ENCODE measurements at places on chromosomes 11 and 22. TPM values are rescaled to one million over a fixed set of nuclear protein-coding genes. Genes with fewer than 3 reads are reported as not detected.

DNA sequence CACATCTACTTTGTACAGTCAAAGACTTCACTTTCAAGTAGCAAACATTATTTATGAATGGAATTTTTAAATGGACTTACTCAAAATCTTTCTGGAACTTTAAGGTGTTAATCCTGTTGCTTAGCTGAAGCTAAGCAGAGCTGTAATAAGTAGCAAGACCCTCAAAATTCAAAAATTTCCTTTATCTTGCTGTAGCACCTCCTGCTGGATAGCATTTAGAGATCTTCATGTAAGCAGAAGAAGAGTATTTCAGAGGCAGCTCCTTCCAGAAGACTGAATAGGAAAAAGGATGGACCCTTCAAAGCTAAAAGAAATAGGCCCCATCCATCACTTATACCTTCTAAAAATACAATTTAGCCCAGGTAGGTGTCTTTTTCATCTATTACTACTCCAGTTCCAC lies 3.4 kb downstream of the PHF21A start:
- H3K27me3 ChIP-seq, result no peaks in the 10 kb centered on the region
- no peaks in the 10 kb centered on the region for H3K4me1 ChIP-seq
- H3K36me3 ChIP-seq, result no peaks in the 10 kb centered on the region
- H3K27ac ChIP-seq, result peak overlapping the region; percentile 97
- H3K4me3 ChIP-seq, result no peak overlapping the region
- no peak for DNase-seq

GRCh38 chr11:132254906-132255305 lies 884.5 kb downstream of the NTM start:
- H3K36me3 ChIP-seq, result no peaks in the 10 kb centered on the region
- H3K4me3 ChIP-seq, result no peak overlapping the region
- H3K27me3 ChIP-seq, result no peaks in the 10 kb centered on the region
- DNase-seq, result no peak
- H3K4me1 ChIP-seq, result no peaks in the 10 kb centered on the region
- H3K27ac ChIP-seq, result no peak overlapping the region

DNA sequence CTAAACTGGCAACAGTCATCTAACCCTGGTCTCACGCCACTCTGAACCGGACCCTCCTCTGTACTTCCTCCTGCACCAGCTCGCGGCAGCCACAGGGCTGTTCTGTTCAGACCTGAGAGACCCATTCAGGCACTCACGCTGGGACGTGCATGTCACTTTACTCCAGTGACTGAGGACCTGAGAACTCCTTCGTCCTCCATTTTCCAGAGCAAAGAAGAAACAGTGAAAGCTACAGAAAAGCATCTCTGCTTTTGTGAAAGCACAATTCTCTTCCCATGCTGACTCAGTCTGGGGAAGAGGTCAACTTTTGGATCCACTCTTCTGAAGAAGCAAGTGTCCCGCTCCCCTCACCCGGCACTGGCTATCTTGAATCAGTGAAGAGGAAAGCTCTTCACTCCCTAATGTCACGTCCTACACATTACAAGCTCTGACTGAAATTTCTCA lies 24.5 kb downstream of the PISD start:
- peak overlapping the region; percentile 68 for H3K27ac ChIP-seq
- H3K4me3 ChIP-seq, result no peak overlapping the region
- H3K4me1 ChIP-seq, result no peaks in the 10 kb centered on the region
- no peaks in the 10 kb centered on the region for H3K36me3 ChIP-seq
- H3K27me3 ChIP-seq, result no peaks in the 10 kb centered on the region

- peaks cover 19% of the 10 kb centered on the region for H3K36me3 ChIP-seq
- no peak overlapping the region for H3K4me3 ChIP-seq
- peak overlapping the region; percentile 84 for H3K27ac ChIP-seq
- DNase-seq, result peak; percentile 69
- H3K27me3 ChIP-seq, result no peaks in the 10 kb centered on the region
Observed at GRCh38 chr22:45320357-45320976, 10.7 kb downstream of the FAM118A start.

DNA sequence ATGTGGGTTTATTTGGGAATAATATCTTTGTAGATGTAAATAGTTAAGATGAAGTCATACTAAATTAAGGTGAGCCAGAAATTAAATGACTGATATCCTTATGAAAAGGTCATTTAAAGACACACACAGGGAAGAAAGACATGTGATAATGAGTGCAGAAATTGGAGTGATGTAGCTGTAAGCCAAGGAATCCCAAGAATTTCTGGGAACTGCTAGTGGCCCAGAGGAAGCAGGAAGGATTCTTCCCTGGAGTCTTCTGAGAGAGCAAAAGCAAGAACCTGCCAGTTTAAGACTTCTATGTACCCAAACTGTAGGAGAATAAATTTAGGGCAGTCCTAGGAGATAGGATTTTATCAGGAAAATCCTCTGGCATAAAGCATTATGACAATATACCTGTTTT lies 66.9 kb downstream of the LRRC4C start:
- H3K27me3 ChIP-seq, result no peaks in the 10 kb centered on the region
- no peak overlapping the region for H3K4me3 ChIP-seq
- no peaks in the 10 kb centered on the region for H3K36me3 ChIP-seq
- no peak overlapping the region for H3K27ac ChIP-seq
- H3K4me1 ChIP-seq, result peaks cover 11% of the 10 kb centered on the region

GRCh38 chr11:17753153-17753552 lies 18.6 kb downstream of the KCNC1 start:
- H3K27me3 ChIP-seq, result no peaks in the 10 kb centered on the region
- no peak overlapping the region for H3K27ac ChIP-seq
- no peaks in the 10 kb centered on the region for H3K36me3 ChIP-seq
- H3K4me1 ChIP-seq, result no peaks in the 10 kb centered on the region
- DNase-seq, result no peak

GRCh38 chr22:39931251-39931650 lies 28.9 kb upstream of the TMA7B start:
- DNase-seq, result no peak
- no peaks in the 10 kb centered on the region for H3K4me1 ChIP-seq
- H3K27me3 ChIP-seq, result no peaks in the 10 kb centered on the region
- H3K4me3 ChIP-seq, result no peak overlapping the region
- H3K27ac ChIP-seq, result no peak overlapping the region

DNA sequence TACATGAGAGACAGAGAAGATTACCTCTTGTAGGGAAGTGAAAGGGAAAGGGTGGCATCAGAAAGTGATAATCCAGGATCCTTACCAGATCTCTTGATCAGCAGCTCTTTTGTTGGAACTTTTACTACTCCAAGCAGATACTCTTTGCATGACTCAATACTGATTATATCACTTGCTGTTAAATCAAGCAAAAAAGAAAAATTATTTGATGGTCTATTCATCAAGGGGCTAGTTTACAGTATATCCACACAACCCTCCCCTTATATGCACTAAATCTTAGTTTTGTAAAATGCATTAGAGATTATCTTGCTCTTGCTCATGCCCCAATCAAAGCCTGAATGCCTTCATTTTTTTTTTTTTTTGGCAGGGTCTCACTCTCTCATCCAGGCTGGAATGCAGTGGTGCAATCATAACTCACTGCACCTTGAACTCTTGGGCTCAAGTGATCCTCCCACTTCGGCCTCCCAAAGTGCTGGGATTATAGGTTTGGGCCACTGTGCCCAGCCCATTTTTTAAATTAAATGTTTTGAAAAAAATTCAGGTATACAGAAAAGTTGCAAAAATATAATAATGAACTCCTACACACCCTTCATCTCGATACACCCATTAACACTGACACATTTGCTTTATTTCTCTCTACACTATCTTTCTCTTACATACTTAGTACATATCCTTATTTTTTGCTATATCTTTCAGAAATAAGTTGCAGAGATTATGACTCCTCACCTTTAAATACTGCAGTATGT lies 76.1 kb upstream of the UCP3 start:
- no peaks in the 10 kb centered on the region for H3K4me1 ChIP-seq
- peaks cover 39% of the 10 kb centered on the region for H3K36me3 ChIP-seq

- H3K4me3 ChIP-seq, result no peak overlapping the region
- H3K4me1 ChIP-seq, result no peaks in the 10 kb centered on the region
- no peak overlapping the region for H3K27ac ChIP-seq
- no peaks in the 10 kb centered on the region for H3K36me3 ChIP-seq
- H3K27me3 ChIP-seq, result no peaks in the 10 kb centered on the region
Observed at GRCh38 chr11:1075341-1075911, 752 bp downstream of the MUC2 start.

GRCh38 chr22:29765905-29766631 lies 739 bp downstream of the ZMAT5 start:
- peak overlapping the region; percentile 95 for H3K27ac ChIP-seq
- H3K4me1 ChIP-seq, result no peaks in the 10 kb centered on the region
- no peak for DNase-seq
- H3K4me3 ChIP-seq, result peak overlapping the region; percentile 92
- no peaks in the 10 kb centered on the region for H3K27me3 ChIP-seq

GRCh38 chr11:108654994-108655631 lies 9.8 kb upstream of the DDX10 start:
- no peak overlapping the region for H3K27ac ChIP-seq
- no peaks in the 10 kb centered on the region for H3K4me1 ChIP-seq
- no peak overlapping the region for H3K4me3 ChIP-seq
- no peaks in the 10 kb centered on the region for H3K27me3 ChIP-seq

- no peaks in the 10 kb centered on the region for H3K36me3 ChIP-seq
- no peaks in the 10 kb centered on the region for H3K27me3 ChIP-seq
- H3K27ac ChIP-seq, result no peak within 1 kb of the TSS
- DNase-seq, result peak; percentile 59
Observed at GRCh38 chr11:99020352-99021225, at the start of gene CNTN5. CNTN5 (plus strand) TSS chr11:99020949.

- no peaks in the 10 kb centered on the region for H3K4me1 ChIP-seq
- H3K36me3 ChIP-seq, result peaks cover 20% of the 10 kb centered on the region
- H3K4me3 ChIP-seq, result no peak overlapping the region
- no peak for DNase-seq
- no peaks in the 10 kb centered on the region for H3K27me3 ChIP-seq
Observed at GRCh38 chr11:126246636-126247035, 22.1 kb downstream of the SRPRA start.

- H3K36me3 ChIP-seq, result no peaks in the 10 kb centered on the region
- H3K4me1 ChIP-seq, result no peaks in the 10 kb centered on the region
- no peaks in the 10 kb centered on the region for H3K27me3 ChIP-seq
- no peak overlapping the region for H3K27ac ChIP-seq
- no peak for DNase-seq
Observed at GRCh38 chr11:13134066-13134465, 125.0 kb downstream of the RASSF10 start.

DNA sequence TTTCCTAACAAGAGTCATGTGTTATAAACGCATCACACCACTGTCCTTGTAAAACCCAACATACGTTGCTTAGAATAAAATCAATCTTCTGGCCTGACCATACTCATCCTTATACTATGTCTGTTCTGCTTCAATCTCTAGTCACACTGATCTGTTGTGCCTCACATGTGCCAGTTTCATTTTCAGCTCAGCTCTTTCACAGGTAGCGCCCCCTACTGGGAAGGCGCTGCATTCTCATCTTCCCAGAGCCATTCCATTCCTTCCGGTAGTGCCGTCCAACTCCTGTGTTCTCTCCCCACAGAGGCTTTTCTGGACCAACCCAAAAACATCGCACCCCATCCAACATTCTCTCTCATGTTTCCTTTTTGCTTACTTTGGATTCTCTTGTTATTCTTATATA lies 22.2 kb downstream of the CASP5 start:
- H3K36me3 ChIP-seq, result no peaks in the 10 kb centered on the region
- H3K4me1 ChIP-seq, result no peaks in the 10 kb centered on the region
- no peak overlapping the region for H3K27ac ChIP-seq
- no peak overlapping the region for H3K4me3 ChIP-seq
- no peak for DNase-seq

DNA sequence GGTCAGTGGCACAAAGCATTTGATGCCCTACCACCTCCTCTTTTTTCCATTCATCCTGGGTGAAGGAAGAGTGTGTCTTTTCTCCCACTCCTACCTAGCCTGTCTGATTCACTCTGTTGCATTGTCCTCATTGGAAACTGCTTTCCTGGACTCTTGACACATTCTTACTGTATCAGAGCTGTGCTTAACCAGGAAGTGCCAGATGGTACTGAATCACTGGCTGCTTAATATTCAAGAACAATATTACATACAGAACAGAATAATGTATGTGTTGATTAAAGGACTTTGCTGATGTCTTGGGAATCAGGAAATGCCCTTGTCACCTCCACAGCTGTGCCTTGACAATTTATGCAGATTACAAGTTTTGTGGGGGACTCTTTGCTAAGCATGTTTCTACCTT lies 44.4 kb downstream of the SVIP start:
- H3K27me3 ChIP-seq, result no peaks in the 10 kb centered on the region
- H3K27ac ChIP-seq, result no peak overlapping the region
- no peak for DNase-seq
- H3K4me3 ChIP-seq, result no peak overlapping the region
- no peaks in the 10 kb centered on the region for H3K36me3 ChIP-seq
- H3K4me1 ChIP-seq, result no peaks in the 10 kb centered on the region

- H3K27me3 ChIP-seq, result no peaks in the 10 kb centered on the region
- no peak for DNase-seq
- H3K36me3 ChIP-seq, result no peaks in the 10 kb centered on the region
Observed at GRCh38 chr11:1083621-1084551, 9.2 kb downstream of the MUC2 start.

- H3K27ac ChIP-seq, result peak overlapping the region; percentile 90
- H3K4me3 ChIP-seq, result peak overlapping the region; percentile 63
Observed at GRCh38 chr11:616320-617198, 809 bp upstream of the IRF7 start.

- no peaks in the 10 kb centered on the region for H3K4me1 ChIP-seq
- no peaks in the 10 kb centered on the region for H3K36me3 ChIP-seq
- DNase-seq, result no peak
- no peaks in the 10 kb centered on the region for H3K27me3 ChIP-seq
- H3K4me3 ChIP-seq, result no peak overlapping the region
Observed at GRCh38 chr11:29005401-29005980, 897.3 kb downstream of the METTL15 start.

- no peaks in the 10 kb centered on the region for H3K4me1 ChIP-seq
- no peaks in the 10 kb centered on the region for H3K27me3 ChIP-seq
- DNase-seq, result no peak
- H3K36me3 ChIP-seq, result peaks cover 14% of the 10 kb centered on the region
Observed at GRCh38 chr22:31881865-31882264, 62.5 kb upstream of the YWHAH start.

DNA sequence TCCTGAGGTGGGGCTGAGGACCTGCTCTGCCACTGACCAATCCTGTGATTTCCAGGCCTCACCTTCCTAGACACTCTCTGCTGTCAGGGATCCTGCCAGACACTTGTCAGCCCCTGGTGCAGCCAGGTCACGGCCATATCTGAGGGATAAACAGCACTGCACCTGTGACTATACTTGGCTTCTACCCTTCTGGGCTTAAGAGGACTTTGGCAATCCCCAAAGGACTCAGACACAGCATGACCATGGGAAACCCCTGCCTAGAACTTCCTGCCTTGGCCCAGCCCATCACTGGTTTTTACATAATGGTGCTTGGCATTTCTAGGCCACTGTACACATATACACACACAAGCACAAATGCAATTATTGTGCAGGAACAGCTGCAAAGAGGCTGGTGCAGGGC lies 11.6 kb upstream of the OLFML1 start:
- no peak overlapping the region for H3K27ac ChIP-seq
- no peaks in the 10 kb centered on the region for H3K36me3 ChIP-seq
- H3K27me3 ChIP-seq, result no peaks in the 10 kb centered on the region
- no peak overlapping the region for H3K4me3 ChIP-seq

Gene RTN4R
- 1.0 TPM for total RNA-seq

Gene CABP4
- not detected for total RNA-seq

Gene SERPIND1
- 4.1 TPM for total RNA-seq

Gene F2
- not detected for total RNA-seq

Gene EXT2
- total RNA-seq, result 45.2 TPM

Gene PGA3
- 0.55 TPM for total RNA-seq

Gene SLC6A5
- 0.11 TPM for total RNA-seq
